ENCODE measurements at places on chromosomes 16 and 17.
A peak's percentile ranks its signal among the peaks of the same experiment; 100 is the strongest.

DNA sequence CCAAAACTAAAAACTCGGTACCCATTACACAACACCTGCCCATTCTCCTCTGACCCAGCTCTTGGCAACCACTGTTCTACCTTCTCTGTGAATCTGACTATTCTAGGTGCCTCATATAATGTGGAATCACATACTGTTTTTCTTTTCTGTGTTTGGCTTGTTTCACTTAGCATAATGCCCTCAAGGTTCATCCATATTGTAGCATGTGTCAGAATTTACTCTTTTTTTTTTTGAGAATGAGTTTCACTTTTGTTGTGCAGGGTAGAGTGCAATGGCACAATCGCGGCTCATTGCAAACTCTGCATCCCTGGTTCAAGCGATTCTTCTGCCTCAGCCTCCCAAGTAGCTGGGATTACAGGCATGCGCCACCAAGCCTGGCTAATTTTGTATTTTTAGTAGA is 59.5 kb upstream of the RBL2 start:
- DNase-seq, result no peak

DNA sequence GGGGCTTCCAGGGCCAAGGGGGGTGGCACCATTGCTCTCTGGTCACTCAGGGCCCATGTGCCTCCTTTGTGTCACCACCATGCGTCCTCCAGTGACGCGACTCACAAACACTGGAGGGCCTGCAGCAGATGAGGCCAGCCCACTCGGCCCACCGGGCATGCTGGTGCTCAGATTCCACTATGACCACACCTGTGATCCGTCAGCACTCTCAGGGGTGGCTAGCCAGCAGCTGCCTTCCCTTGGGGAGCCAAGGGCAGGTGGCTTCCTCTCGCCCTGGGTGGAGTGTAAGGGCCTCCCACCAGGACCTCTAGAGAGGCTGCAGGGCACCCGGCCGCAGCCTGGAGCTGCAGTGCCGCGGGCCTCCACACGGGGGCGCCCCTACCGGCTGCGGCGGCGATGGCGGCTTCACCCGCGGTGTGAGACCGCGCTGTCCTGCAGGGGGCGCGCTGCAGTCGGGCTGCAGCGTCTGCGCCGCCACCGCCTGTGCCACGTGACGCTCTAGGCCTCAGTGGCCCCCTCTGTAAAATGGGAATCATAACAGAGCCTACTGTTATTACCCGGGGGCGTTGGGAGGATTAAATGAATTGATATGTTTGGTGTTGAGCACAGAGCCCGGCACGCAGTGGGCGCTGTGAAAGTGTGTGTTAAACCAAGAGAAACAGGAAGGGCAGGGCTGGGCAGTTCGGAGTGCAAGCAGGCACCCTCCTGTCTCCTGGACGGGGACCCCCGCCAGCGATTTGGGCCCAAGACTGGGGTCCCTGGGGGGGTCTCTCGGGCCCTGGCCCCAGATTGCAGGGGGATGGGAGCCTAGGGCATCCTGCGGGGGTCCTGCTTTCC is 192.4 kb upstream of the GSE1 start:
- peak; percentile 88 for DNase-seq

DNA sequence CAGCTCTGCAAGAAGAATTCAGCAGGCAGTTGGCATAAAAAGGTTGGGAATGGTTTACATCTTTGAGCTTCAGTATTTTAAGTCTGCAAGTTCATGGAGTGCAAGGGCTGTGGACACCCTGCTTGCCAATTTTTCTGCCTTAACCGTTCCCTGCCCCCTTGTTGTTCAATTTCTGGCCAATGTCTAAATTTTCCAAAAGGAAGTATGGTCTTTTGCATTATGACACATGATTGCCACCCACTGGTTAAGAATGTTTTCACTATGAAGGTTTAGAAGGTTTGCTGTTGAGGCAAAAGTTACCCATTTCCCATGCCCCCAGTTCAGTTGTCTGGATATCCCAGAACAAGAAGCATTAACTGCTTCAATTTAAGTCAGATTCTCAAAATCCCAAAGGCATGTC is 441.9 kb downstream of the CDH13 start:
- no peak for DNase-seq

DNA sequence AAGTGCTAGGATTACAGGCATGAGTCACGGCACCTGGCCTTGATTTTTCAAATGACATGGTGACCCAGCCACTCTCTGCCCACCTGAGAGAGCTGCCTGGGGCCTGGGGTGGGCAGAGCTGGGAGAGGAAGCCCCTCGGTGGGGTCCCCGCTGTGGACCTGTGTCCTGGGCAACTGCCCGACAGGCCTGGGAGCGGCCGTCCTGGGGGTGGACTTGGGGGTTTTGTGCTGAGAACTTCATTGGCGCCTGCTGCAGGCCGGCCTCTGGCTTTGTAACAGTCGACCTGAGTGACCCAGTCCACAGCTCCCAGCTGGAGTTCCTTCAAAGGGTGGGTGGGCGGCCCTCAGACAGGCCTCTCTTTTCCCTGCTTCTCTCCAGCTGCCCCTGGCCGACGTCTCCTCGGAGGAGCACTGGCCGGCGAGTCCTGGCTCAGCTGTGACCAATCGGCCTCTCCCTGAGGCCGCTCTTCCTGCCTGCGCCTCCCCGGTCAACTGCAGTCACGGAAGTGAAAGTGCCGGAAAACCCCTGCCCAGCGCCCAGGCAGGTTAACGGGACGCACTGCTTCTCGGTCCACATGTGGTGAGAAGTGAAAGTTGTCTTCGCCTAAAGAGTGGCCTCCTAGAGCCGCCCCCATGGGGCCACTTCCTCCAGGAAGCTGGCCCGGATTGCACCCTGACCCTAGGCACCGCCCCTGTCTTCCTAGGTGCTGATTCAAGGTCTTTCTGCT is 5.5 kb downstream of the CBFA2T3 start:
- DNase-seq, result no peak

GRCh38 chr17:32523827-32524552 is 37.2 kb downstream of the CDK5R1 start:
- DNase-seq, result no peak

DNA sequence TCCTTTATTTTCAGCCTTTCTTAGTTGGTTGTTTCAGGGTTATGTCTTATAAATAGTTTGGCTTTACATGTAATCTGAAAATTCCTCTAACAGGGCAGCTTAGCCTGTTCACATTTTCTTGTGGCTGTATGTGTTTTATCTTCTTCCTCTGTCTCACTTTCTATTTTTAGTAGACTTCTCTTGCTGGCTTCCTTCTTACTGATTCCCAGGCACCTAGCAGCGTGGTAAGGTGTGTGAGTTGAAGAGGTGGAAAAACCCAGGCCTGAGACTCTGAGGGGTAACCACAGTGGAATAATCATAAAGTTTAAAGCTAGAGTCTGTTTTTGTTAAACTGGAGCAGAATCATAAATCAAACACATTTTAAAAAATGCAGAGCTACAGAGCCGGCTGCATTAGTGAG is 190.9 kb downstream of the LGALS9B start:
- DNase-seq, result no peak

GRCh38 chr16:24737391-24737871 is 8.0 kb downstream of the TNRC6A start:
- no peak for DNase-seq

DNA sequence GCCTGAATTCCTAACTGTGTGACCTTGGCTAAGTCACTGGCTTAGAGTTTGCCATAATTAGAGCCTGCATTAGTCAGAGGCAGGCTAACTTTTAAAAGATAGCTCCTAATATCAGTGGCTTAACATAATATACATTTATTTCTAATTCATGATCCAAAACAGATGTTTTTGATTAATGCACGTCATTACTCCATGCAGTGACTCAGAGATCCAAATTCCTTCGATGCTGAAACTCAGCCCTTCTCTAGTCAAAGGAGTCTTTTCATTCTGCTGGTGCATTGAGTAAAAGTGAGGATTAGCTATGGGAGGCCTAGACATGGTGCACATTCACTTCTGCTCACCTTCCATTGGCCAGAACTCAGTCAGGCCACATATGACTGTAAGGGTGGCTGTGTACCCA is 49.8 kb downstream of the IRX3 start:
- DNase-seq, result no peak

DNA sequence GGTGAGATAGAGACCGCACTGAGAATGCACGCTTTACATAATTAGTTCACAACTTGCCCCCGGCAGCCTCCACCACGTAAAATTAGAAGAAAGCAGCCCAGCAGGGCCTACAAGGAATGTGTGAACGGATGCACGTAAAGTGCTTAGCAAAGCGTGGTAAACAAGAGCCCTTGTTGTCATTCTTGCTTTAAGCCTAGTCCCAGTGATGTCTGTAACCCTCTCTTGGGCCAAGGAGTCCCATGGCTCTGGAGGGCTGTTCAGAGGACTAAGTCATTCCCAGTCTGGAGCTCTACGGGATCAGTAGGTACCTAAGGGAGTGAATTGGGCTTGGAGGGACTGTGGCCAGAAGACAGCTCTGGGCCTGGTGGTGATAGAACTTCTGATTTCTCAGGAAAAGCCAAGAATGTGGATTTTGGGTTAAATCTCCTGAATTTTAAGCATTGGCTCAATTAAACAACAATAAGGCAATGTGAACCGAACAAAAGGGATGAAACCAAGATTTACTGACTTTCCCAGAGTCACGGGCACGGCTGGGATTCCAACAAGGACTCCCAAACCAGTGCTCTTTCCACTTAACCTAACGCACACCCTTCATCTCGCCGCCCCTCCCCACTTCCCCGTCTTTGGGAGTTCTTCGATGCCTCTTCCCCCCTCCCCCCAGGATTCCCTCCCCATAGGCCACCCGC is 775 bp upstream of the CHP2 start:
- no peak for DNase-seq

DNA sequence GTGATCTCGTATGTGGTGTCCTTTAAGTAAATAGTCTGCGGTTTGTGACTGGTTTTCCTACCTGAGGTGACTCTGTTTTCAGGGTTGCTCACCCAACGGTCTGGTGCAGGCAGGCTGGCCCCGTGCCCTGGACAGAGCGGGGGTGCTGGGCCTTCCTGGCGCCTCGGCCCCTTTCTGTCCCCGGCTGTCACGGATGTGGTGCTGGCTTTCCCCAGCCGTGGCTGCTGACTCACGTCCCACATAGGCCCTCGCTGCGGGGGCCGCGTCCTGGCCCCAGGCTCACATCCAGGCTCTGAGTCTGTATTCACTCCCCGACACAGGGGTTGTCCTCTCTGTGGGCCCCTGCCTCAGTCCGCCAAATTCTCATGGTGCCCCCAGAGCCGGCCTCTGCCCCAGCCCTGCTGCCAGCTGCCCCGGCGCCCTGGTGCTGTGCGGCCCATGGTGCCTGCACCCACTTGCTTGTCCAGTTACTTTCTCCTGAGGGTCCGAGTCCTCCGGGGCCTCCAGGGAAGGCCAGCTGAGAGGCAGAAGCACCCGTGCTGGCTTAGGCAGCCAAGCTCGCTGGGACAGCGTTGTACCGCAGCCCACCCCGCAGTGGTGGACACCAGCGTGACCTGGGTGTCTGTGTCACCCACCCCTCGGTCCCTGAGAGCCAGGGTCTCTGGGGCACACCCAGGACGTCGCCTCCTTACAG is 5.9 kb downstream of the CHMP6 start:
- no peak for DNase-seq

DNA sequence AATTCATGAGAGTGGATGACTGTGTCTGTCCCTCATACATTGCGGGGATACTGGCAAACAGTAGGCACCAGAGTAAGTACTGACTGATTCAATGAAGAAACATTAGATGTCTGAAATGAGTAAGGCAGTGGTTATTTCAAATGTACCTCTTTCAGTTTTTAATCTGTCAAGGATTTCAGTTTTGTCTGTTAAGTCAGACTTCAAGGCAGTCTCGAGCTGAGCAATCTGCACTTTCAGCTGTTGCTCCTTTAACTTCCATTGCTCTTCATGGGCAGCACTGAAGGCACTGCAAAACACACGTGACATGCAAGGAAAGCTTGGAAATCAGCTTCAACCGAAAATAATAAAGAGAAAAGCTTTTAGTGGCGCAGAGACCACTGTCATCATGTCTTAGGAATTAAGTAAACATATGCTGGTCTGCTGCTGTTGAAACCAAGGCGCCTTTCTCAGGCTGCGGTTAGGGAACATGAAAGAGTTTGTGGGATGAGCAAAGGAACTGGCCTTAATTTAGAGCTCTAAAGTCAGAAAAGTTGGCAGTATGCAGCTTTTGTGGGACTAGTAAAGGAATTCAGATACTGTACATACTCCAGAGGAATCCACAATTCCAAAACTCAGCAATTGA is 38.8 kb downstream of the RPGRIP1L start:
- DNase-seq, result no peak

All from stimulated activated CD8-positive, alpha-beta memory T cell treated with anti-CD3 and anti-CD28 coated beads, Interleukin-15, amount 100 ng/mL, for 24 hours (primary cell).